ENCODE measurements at places on chromosomes 11 and 22.

DNA sequence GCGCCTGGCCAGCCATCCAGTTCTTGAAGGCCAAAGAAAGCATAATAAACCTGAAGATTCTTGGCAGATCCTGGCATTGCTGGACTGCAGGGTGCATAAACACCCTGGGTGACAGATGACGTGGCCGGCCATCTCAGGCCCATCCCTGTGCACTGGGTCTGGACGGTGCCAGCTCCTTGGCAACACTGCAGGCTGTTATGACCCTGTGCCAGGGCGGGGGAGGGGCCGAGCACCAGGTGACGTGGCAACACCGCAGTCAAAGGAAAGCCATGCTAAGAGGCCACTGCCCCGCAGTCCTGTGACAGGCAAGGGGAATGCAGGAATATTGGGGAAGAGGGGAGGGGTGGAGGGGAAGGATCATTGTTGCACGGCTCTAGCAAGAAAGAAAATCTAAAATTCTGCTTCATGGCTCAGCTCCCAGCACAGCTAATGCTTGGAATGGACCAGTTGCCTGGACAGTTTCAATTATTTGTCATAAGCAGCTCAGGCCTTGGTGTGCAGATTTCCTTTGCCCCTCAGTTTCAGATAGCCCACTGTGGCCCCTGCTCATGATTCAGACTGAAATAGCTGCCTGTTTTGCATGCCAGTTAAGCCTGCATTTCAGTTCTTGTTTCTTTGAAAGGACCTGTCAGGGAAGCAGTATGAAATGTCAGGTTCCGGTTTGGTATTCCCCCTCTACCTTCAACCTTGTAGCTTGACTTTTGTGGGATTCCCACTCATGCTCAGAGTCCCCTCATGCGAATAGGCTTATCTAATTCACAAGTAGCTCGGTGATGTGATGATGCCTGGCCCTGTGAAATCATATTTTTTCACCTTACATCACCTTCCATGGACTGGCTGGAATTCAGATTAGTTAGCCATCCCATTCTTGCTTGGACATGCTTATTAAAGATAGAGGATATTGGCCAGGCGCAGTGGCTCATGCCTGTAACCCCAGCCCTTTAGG is 29.7 kb upstream of the DDX6 start:
- no peak for DNase-seq

DNA sequence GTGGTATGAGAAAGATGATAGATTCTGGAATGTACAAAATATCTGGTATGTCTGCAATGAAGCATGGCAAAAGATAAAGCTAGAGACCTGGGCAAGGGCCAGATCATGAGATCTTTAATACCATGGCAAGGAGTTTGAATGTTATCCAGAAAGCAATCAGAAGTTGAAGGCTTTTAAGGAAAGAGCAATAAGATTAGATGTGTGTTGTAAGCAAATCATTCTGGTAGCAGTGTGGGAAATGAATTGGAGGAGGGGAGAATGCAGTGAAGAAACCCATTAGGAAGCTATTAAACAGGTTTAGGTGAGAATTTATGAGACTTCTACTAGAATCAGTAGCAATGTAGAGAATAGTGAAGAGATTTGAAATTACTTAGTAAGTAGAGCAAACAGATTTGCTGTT is 32.2 kb upstream of the SYT9 start:
- DNase-seq = no peak

- DNase-seq = no peak
Observed at GRCh38 chr11:33835143-33835878, 56.6 kb downstream of the LMO2 start.

- no peak for DNase-seq
Observed at GRCh38 chr11:125945797-125946520, at the start of gene VSIG10L2. VSIG10L2 (plus strand) TSS chr11:125946044; CDS start chr11:125946056, 12 bp downstream.

Data from activated CD4-positive, alpha-beta T cell treated with anti-CD3 and anti-CD28 coated beads for 4 hours (primary cell).